Activated CD4-positive, alpha-beta T cell treated with anti-CD3 and anti-CD28 coated beads, Interleukin-2, amount 50 U/mL, for 16 hours (primary cell): ENCODE measurements at places on chromosomes 7 and 10.

GRCh38 chr10:50648089-50648934 is 24.6 kb upstream of the SGMS1 start:
- no peak for DNase-seq

- DNase-seq, result no peak
These were observed 72.7 kb downstream of the CUBN start for GRCh38 chr10:17056781-17057428.

DNA sequence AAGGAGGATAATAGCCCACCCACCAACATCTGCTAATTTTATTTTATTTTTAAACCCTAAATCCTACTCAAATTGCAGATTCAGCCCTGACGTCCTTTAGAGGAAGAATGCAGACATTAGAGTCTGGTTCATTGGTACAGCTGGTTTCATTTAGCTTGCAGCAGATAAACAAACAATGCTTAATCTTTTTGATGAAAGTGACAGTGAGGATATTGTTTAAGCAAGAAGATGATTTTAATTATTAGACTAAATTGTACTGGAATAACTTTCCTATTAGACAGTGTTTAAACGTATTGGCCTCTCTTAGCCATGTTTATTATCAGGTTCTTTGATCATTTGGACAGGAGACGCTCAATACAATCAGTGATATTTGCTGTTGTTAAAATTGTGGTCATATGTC is 164.8 kb downstream of the CDK14 start:
- no peak for DNase-seq

DNA sequence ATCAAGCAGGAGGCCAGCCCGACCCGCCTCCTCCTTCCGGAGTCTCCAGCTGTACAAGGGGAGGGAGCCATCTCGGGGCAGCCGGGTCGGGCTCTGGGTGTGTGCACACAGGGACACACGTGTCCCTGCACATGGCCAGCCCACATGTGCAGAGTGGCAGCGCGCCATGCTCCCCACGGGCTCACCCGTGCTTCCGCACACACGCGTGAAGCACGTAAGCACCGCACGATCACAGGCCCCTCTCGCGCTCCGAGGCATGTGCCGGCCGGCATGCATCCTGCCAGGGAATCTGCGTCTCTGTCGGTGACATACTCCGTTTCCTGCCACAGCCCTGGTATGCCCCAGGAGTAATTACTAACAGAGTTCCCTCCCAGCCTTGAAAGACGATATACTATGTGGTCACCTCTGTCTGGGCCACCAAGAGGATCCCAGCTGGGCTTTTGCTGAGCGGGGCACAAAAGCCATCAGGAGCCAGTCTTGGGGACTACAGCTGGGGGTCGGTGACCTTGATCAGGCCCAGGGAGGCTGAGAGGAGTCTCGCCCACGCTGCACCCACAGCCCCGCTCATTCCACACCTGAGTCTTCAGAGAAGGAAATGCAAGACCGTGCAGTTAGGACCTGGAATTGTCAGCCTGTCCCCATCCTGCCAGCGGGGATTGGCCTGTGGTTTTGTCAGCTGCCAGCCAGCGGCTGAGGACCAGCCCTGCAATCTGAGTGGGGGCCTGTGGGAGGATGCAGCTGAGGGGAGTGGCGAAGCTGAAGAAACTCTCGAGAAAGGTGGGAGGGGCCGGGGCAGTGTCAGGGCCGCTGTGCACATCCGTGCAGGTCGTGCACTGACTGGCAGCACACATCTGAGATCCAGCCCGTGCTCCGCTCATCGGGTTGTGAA is 11.0 kb upstream of the LFNG start:
- DNase-seq, result peak; percentile 77

DNA sequence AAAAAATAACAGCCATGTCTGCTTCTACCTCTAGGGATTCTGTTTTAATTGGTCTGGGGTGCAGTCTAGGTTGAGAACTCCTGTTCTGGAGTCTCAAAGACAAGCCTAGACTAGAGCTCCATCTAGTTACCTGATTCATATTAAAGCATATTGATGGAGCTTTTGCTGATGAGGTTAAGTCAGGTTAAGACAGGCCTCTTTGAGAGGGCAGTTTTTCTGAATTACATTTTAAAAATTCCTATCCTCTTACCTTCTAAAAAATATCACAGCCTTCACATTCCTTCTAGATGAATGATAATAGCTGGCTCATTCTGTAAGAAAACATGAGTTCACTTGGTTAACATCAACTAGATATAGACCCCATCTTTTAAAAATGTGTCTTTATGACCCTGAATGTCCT is 28.9 kb downstream of the MGAM start:
- DNase-seq, result no peak

GRCh38 chr10:47016564-47016963 is 105.3 kb downstream of the PTPN20 start:
- DNase-seq, result no peak

DNA sequence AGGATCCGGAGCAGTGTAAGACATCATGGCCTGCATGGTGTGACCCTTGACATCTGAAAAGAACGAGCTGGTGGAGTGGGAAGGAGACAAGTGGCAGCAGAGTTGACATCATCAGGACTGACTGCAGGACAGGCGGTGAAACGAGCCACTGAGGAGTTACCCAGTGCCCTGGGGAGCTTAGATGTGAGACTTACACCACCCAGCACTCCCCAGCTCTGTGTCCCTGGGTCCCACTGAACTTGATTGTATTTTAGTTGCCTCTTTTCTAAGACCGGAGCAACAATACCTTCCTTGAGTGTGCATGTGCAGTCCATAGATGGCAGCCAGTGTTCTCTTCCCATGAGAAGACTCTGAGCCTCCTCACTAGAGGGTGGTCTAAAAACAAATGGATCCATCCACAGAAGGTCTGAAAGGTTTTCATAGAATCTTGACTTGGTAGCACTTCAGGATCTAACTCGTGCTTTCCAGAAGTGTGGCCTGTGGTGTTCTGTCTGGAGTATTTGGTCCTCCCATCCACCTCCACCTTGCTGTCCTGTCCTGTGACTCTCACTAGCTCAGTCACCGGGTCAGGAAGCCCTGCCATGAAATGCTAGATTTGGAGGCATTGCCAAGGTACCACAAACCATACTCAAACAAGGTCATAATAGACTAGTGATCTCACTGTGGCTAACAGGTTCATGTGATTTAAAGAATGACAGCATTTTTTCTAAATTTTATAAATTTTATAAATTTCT is 59.0 kb downstream of the IKZF1 start:
- DNase-seq, result peak; percentile 64

GRCh38 chr10:26737730-26738129 is 40.2 kb downstream of the PDSS1 start:
- peak; percentile 92 for DNase-seq

DNA sequence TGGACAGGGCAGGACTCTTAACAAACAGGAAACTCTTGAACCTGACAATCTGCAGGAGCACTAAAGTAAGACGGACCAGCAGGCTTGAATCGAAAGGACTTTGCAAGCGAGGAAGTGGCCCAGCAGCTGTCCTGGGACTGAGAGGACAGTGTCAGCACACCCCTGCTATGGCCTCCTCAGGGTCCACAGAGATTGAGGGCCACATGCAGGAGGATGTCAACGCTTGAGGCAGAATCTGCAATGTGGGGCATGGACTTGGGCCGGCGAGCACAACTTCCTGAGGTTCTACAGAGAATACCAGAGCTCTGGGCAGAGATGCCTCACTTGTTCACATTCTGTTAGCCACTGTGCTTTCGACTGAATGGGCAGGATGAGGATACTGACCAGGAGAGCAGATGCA is 84.4 kb upstream of the EFCAB10 start:
- no peak for DNase-seq

GRCh38 chr7:26189697-26190096 is 10.8 kb downstream of the HNRNPA2B1 start:
- DNase-seq, result no peak

GRCh38 chr10:80160361-80161320 is 28.1 kb downstream of the PLAC9 start:
- DNase-seq, result no peak

- no peak for DNase-seq
These were observed 517.1 kb upstream of the ANKRD30A start for GRCh38 chr10:36608251-36608650.

DNA sequence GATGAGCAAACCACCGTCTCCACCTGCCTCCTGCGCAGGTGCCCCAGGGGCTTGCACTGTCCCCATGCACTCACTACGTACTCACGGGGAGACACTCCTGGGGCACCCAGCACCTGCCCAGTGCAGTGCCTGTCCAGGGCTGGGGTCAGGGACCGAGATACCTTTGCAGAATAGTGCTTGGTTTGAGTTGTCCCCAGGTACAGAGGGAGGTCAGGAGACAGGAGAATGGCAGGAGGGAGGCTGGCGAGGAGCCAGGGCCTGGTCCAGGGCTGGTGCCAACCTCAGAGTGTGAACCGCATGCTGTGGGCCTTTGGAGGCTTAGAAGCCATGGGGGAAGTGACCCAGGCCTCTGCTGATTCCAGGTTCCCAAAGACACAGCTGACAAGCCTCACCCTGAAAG is 110.1 kb upstream of the GPR26 start:
- DNase-seq, result no peak

DNA sequence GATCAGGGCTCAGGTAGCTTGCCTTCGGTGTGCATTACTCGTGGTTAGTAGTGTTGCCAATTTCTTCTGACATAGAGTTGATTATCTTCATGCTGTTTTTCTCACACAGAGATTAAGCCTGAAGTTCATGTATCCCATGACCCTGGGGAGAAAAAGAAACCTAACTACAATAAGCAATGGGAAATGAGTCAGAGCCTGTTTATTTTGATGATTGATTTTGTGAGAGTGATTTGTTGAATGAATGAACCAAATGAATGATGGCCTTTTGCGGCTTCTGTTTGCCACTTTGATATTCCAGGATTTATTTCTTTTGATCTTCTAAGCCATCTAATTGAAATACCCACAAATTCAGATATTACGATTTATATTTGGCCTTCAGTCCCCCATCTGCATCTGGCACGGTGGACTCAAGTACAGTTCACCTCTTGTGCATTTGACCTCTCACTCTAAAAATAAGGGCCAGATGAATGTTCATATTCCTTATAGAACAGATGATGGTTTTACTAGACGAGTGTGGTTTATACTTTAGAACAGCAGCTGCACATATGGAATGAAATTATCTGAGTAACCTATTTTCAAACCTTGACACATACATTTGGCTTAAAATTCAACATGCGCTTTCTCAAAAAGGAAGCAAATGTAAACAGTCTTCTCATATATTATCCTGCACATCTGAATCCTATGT is 110.7 kb downstream of the PLCE1 start:
- DNase-seq, result no peak

- no peak for DNase-seq
These were observed 73.5 kb downstream of the ZRANB1 start for GRCh38 chr10:125015356-125015944.

DNA sequence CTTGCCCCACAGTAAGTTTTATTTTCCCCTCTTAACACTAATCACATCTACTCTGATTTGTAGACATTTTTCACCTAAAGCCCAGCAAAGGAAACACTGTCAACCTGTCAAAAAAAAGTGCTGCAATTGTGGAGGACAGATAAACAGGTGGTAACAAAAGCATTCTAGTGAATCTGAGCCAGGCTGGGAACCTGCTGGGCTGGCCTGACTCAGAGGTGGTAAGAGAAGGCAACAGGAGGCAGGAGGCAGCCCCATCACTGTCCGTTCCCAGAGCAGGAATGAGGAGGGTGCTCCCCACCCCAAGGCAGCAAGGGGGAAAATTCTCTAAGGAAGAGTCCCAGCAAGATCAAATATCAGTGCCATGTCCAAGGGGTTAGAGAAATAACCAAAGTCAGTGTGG is 19.5 kb upstream of the HERPUD2 start:
- DNase-seq, result no peak

- no peak for DNase-seq
These were observed 95.2 kb downstream of the ORC5 start for GRCh38 chr7:104112623-104113022.

DNA sequence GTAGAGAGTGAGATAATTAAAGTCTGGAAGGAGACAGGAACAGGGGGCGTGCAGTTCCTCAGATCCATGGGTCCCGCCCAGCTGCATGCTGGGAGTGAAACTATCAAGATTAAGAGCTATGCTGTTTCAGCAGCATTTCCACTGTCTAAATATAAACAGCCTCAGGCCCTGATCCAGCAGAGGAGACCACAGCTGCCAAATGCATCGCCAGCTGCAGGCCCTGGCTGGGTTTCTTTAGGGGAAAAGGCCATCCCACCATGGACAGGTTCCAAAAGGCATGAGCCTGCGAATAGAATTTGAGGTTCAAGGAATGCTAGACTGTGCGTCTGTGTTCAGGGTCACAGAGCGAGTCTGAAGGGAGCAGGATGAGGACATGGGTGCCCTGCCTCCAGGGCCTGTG is 411.4 kb downstream of the PAXIP1 start:
- no peak for DNase-seq

- DNase-seq, result no peak
These were observed 85.7 kb downstream of the MMRN2 start for GRCh38 chr10:86871563-86872183.

GRCh38 chr10:88531392-88532052 is 51.6 kb downstream of the RNLS start:
- DNase-seq, result no peak

GRCh38 chr10:124999433-125000365 is 57.8 kb downstream of the ZRANB1 start:
- DNase-seq, result no peak

GRCh38 chr7:105794741-105795729 is 81.4 kb downstream of the ATXN7L1 start:
- no peak for DNase-seq

DNA sequence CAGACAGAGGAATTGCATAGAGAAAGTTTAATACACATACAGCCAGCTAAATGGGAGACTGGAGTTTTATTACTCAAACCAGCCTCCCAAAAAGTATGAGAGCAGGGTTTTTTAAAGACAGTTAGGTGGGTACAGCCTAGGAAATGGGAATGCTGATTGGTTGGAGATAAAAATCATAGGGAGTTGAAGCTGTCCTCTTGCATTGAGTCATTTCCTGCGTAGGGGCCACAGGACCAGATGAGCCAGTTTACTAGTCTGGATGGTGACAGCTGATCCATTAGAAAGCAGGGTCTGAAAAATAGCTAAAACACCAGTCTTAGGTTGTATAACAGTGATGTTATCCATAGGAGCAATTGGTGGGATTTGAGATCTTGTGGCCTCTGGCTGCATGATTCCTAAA is 76.1 kb upstream of the POM121L12 start:
- DNase-seq, result no peak

- no peak for DNase-seq
These were observed 62.6 kb upstream of the PLPP4 start for GRCh38 chr10:120394446-120394845.
